ENCODE measurements at places on chromosomes 2 and 18.
A peak's percentile ranks its signal among the peaks of the same experiment; 100 is the strongest.

DNA sequence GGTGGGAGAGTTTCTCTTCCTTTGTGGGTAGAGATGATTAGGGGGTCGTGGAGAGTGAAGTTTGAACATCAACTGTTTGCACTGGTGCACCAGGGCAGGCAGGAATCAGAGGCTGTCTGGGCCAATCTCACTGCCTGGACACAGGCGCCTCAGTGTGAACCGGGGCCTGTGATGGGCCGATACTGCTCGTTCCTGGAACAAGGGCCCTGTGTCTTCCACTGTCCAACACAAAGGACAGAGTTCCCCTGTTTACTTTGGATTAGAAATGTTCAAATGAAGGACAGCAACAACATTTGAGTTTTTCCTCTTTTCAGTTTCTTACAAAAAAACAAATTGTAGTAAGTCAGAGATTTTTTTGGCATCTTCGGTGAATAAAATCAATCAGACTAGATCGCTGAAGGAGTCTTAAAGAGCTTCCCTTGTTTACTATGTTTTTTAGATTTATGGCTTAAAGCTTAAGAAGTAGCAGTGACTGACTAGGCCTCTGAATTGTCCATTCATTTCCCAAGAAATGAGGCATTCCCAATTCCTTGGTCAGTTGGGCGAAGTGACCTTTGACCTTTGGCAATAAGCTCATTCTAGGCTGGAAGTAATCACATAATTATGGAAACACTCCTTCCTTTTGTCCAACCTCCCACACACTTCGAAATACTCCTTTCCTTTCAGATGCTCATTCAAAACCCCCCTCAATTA is 11.6 kb upstream of the TGFA start:
- peak; percentile 91 for DNase-seq

DNA sequence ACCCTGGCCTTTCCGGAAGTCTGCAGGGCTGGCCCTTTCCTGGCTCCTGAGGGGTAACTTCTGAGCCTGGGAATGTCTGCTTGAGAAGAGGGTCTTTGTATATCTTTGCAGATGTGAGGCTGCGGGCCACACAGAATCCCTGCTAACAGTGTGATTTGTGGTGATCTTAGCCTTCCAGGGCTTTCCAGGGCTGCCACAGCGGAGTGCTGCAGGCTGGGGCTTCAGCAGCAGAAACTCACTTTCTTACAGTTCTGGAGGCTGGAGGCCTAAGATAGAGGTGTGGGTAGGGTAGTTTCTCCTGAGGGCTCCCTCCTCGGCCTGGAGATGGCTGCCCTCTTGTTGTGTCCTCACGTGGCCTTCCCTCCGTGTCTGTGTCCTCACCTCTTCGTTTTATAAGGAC is 294.7 kb upstream of the HS6ST1 start:
- no peak for DNase-seq

DNA sequence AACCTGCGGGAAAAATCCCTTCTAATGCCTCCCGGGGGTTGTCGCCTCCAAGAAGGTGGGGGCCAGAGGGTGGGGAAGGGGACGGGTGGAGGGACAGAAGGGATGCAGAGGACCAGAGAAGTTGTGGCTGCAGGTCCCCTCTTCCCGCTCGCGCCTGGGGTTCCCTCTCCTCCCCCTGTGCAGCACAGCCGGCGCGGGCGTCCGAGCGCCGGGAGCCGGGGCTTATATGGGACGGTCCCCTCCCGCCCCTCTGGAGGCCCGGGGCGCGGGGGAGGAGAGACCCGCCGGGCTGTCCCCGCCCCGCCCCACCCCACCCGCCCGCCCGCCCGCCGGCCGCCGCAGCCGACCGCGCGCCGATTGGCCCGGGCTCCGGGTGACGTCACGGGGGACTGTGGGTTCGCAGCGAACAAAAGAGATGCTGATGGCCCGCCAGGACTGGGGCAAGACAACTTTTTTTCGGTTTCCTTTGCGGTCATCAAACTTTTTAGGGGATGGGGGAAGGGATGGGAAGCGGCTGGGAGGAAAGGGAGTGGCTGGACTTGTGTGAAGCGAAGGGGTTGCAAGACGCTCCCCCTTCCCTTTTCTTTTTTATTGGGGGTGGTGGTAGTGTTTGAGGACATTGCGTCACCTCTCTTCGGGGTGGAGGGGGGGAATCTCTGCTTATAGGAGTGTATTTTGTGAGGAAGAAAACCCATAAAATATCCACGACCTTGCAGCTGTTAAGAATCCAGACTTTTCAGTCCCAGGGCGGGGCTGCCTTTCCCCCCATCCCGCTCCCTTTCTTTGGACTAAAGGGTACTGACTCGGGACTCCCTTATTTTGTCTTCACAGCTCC is at the start of gene FN1:
Gene FN1, minus strand, starts transcription at position 199 of the 835 bp plus-strand sequence. CDS start 266 bp downstream, outside the sequence.
- peak; percentile 96 for DNase-seq

DNA sequence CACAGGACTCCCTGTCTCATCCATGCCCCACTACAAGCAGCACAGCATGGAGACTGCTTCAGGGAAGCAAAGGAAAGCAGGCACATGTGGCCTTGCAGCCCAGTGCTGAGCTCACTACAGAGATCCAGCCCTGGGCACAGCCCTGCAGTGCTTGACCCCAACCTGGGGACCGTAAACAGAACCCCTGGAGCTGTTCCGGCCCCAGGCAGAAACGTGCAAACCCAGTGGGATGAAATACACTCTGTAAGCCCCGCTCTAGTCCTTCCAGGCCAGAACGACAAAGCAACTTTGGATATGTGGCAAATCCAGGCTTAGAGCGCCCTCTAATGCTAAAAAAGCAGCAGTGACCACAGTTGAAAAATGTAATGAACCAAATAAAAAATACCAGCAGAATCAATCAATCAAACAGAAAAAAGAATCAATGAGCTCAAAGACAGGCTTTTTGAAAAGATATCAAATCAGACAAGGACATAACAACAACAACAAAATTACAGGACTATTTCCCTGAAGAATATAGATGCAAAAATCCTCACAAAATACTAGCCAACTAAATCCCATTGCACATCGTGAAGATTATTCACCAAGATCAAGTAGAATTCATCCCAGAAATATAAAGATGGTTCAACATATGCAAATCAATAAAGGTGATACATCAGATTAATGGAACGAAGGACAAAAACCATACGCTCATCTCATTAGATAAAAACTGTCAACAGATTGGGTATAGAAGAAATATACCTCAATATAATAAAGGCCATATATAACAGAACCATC is 45.6 kb downstream of the ZNF519 start:
- DNase-seq = peak; percentile 63

GRCh38 chr2:216920143-216920876 is 60.4 kb upstream of the TNP1 start:
- no peak for DNase-seq

GRCh38 chr2:221255862-221256261 is 316.2 kb downstream of the EPHA4 start:
- DNase-seq = no peak

DNA sequence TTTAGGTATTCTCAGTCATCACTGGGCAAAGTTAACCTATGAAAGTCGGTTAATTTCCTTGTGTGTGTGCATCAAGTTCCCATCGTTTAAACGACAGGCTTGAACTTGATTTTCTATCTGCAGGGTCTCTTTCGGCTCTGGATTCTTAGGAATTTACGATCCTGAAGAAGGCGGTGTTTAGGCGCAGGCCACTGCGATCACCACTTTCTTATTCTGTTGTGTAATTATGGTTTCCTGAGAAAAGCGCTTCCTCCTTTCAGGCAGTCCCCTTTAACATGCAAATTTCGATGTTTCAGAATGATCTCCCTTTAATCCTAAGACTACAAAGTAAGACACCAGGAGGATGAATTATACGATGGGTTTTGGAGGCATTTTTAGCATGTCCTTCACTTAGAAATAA is 27.9 kb upstream of the MBP start:
- no peak for DNase-seq

- no peak for DNase-seq
These were observed 474.6 kb downstream of the PLCL1 start for GRCh38 chr2:198279026-198279425.

DNA sequence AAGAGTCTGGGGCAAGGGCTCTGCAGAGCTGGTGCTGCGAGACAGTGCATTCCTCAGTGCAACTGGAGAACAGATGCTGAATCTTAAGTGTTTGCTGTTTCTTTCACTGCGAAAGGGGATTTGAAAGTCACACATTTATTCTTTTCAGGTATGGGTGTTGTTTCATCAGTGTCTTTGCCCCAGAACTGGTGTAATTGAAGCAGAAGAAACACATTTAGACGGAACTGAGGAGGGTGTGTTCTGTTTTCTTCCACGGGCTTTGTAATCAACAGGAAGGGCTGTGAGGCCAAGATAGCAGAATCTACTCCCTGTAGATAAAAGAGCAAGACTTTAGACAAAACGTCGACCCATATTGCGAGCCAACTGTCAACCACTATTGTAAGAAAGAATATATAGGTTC is 151.9 kb downstream of the EPHA4 start:
- no peak for DNase-seq

GRCh38 chr2:99928470-99929053 is 213.8 kb downstream of the AFF3 start:
- no peak for DNase-seq

- no peak for DNase-seq
These were observed 86.7 kb upstream of the NCKAP5 start for GRCh38 chr2:133654949-133655348.

DNA sequence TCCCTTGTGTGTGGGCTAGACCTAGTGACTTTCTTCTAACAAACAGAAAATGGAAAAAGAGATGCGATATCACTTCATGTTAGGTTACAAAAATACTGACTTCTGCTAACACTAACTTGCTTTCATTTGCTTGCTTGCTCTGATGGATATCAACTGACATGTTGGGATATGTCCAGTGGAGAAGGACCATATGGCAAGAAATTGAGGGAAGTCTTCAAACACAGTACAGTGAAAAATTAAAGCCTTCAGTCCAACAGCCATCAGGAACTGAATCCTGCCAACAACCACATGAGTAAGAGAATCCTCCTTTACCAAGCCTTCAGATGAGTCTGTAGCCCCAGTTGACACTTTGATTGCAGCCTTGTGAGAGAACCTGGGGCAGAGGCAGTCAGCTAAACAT is 143.9 kb downstream of the MAIP1 start:
- no peak for DNase-seq

GRCh38 chr2:67834482-67834881 is 228.3 kb downstream of the C1D start:
- DNase-seq = no peak

GRCh38 chr18:70188113-70188512 is 17.4 kb downstream of the RTTN start:
- DNase-seq = no peak

- DNase-seq = no peak
These were observed 47.1 kb downstream of the SLC4A1AP start for GRCh38 chr2:27710640-27711430.

GRCh38 chr18:43751203-43751602 is 473.9 kb upstream of the SYT4 start:
- no peak for DNase-seq
